ENCODE measurements at places on chromosomes 3 and 15.

- DNase-seq = no peak
These were observed 117.7 kb downstream of the ALDH1A2 start for GRCh38 chr15:57947781-57948180.

GRCh38 chr3:145118303-145118702, 1042.7 kb downstream of the PLOD2 start:
- no peak for DNase-seq

DNA sequence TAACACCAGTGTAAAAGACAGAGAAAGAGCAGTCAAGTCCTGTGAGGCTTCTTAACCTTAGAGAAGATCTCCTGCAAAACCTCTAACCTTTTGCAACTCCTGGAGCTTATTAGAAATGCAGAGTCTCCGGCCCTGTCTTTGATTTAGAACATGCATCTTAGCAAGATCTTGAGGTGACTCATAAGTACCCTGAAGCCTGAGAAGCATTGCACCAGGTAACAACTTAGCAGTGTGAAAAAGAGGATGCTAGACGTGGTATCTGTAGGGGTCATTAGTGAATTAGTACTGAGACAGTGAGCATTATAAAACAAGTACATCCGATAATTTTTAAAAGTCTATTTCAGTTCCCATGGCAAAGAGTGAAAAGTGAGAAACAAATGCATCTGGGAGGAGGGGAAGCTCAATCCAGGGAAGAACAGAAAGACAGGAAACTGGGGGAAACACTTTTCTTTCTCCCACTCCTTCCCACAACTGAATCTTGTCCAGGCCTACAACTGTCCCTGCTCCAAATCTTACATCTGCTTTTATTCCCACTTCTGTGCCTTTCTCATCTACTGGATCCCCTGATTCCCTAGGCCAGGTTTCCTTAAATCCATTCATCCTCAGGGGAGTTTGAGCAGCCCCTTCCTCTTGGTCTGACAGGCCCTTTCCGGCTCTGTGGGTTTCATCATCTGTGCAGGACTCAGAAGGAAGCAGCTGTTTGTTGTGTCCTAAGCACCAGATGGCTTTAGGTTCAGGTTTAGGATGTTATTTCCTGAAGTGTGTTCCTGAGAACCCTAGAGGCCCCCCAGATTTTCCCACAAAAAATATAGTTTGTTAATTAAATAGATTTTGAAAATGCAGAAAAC, 128.1 kb upstream of the IL12A start:
- no peak for DNase-seq

- no peak for DNase-seq
These were observed 597.3 kb downstream of the NAALADL2 start for GRCh38 chr3:175456466-175456865.

DNA sequence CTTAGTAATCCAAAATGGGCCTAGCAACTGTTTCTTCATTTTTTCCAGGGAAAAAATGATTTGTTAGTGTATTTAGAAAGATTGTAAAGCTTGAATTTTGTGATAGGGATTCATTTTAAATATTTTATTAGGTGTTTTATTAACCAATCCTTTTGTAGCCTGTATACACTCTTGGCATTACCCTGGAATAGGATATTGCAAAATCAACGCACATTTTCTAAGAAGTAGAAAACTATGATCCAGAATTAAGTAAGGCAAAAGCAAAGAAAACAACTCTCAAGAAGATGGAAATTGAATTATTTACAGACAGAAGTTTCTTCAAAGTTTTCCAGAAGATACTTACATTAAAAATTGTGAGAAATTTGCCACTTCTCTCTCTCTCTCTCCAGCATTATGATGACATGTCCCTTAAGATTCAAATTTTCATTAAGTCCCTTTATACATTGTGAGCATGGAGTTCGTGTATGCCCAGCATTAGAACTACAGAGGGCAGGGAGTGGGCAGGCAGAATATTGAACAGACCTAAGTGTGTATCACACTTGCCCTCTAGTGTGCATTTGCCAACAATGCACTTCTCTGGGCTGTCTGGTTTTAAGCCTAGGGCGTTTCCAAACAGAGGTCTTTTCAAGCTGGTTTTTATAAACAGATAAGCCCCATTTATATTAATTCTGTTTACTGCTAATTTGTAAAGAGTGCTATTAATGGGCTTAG, 28.5 kb upstream of the CMSS1 start:
- no peak for DNase-seq

DNA sequence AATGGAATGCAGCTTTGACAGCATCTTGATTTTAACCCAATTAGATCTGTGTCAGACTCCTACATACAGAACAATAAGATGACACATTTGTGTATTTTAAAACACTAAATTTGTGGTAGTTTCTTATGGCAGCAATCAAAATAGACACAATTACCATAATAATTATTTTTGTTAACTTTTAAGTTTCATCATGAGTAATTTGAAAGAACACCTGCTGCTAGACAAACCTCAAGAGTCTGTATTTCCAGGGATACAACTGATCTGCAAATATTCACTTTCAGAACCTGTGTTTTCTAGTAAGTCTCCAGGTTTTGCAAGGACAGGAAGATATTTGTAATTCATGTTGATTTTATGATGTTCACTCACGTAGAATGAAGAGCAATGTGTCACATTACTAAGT, 736.8 kb downstream of the DIPK2A start:
- no peak for DNase-seq

DNA sequence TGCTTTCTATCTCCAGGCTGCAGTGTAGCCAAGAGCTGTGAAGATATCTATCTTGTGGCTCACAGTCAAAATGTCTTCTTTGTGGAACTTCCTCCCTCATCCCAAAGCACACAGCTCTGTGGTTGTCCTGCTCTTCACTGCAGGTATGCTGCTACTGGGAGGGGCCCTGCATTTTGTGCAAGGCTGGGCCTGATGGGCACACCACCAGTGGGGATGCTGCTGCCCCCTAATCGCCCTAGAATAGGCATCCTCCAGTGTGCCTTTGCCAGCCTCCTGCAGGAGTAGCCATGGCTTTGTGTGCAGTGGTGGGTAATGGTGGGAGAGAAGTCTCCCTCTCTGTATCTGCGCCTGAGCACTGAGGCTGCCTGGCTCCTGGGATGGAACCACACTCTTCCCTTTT, 297.3 kb downstream of the DOCK3 start:
- DNase-seq = no peak

GRCh38 chr3:55467099-55467498, 20.0 kb downstream of the WNT5A start:
- DNase-seq = no peak

DNA sequence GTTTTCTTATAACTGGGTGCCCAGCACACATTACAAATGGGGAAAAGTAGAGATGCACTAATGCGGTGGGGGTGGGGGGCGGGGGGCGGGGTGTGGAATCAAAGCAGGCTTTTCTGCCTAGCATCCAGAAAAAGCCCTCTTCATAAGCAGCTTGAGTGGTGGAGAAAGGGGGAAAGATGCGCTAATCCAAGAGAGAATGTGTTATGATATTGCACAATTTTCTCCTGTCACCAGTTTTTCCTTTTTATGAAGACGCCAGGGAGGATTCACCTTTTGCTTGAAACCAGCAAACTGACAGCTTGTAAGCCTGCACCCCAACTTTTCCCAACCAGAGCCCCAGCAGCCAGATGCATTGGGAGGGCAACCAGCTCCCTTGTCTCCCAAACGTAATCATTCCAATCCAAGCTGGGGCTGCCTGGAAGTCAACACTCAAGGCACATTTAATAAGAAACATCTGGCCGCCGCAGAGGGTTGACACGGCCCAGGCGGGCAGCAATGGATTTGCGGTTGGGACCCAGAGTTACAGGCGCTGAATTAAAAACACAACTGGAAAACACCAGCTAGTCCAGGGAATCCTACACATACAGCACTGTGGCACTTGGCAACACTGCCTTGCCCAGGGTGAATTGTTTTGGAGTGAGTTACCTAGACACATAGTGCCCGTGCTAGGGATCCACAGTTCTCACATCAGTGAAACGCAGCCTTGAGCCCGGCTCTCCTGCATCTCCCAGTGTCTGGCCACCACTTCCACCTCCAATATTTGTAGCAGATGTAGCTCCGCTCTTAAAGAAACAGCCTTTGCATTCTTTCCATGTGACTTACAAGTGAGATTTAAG, 218.5 kb upstream of the PRICKLE2 start:
- no peak for DNase-seq

DNA sequence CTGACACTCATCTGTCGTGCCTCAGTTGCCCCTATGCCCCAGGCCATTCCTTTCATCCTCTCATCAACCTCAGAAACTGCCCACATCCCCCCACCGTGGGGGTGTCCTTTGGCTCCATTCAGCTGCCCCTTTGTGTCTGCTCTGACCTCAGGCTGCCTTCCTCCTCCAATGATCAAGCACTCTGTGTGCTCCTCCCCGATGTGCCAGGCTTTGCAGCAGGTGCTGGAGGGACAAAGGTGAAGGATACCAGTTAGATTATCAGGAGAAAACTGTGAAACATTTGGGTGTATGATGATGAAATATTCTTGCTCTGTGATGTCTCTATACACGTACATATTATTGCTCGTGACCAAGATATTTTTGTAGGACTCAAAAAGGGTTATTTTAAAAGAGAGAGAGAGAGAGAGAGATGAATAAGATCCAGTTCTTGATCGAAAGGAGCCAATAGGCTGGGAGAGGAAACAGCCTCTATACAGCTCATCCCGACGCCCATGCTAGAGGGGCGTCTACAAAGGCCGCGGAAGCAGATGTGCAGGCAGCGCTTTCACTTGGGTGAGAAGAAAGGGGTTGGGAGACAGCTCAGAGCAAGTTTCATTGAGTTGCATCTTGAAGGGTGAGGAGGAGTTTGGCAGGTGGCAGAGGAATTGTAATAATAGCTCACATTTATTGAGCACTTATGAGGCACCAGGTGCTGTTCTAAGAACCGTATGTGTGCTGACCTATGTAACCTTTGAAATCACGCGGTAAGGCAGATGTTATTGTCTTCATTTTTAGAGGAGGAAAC, 28.3 kb upstream of the ADCY5 start:
- no peak for DNase-seq

DNA sequence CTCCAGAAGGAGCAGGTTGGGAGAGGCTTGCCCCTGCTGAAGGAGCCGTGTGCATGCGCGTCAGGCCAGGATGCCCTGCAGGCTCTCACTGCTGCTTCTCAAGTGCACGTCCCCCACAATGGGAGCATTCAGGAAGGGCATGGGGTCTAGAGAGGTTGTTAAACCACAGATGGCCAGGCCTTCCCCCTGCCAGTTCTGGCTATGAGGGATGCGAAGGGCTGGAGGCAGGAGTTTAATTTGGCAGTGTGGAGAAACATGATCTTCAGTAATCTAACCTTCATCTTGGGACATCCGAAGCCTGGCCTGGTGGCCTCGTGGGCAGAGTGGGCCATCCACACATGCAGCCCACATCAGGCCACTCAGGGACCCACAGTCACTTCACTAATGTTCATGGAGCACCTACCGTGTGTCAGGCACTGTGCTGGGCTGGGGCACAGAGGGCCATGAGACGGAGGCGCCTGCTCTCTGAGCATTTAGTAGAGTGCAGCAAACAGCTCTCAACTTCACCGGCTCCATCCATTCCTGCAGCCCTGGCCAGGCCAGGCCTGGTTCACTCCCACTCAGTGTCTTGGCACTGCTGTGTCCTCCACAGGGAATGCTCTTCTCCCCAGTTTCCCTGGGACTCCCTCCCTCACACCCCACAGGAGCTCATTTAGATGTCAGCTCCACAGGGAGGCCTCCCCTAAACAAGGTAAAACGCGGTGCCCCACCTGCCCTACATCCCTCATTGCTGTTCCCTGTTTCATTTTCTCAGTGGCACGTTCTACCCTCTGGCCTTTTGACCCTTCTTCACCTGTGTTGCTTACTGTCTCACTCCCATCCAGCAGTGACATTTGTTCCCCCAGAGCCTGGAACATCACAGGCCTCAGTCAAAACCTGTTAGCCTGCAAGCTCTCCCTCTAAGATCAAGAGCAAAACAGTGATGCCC, 4.0 kb downstream of the CFAP100 start:
- DNase-seq = no peak

GRCh38 chr3:134407239-134407625, 33.0 kb upstream of the AMOTL2 start:
- DNase-seq = no peak

DNA sequence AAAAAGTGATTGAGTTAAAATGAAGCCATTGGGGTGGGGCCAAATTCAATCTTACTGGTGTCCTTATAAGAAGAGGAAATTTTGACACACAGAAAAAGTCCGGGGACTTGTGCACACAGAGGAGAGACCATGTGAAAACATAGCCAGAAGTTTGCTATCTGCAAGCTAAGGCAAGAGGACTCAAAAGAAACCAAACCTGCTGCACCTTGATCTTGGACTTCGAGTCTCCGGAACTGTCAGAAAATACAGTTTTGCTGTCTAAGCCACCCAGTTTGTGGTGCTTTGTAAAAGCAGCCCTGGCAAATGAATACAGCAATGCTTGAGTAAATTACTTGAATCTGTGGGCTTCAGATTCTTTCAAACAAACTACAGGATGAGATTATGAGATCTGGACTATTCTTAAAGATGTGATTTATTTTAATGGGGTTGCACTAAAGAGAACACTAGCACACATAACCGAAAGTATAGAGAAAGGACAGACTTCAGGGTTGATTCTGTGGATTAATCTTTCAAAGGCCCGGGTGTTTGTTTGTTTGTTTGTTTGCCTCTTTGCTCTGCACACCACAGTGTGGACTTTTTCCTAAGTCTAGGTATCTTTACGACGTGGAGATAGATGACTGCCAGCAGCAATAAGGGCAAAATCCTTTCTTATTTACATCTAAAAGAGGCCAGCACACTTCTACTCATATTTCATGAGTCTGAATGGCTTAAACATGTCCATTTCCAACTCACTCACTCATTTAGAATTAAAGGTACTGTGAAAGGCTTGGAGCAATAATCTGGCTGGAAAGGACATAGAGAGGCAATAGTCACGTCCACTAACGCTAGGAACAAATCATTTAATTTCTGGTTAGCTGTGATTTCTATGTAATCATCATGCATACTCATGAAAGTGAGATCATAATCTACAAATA, 53.9 kb upstream of the SSR3 start:
- no peak for DNase-seq

DNA sequence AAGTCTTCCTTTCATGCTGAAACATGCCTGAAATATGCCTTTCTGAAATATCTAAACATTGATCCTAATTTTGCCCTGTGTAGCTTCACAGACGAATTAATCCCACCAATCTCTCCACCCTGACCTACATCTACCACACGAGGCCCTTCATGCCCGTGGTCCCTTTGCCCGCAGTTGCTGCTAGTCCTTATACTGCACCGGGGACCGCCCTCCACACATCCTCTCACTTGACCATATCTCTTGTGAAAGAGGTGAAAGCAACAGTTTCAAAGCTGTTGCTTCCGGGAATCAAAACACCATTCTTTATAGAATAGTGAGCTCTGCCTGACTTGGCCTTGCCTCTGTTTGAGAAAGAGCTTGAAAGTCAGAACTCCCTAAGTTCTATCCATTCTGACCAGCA, 499.5 kb downstream of the NTRK3 start:
- no peak for DNase-seq

- no peak for DNase-seq
These were observed 171.8 kb upstream of the PROK2 start for GRCh38 chr3:71956716-71957115.

Measured in breast epithelium (tissue), 4 donors.